ENCODE measurements at places on chromosomes 3 and 15.

DNA sequence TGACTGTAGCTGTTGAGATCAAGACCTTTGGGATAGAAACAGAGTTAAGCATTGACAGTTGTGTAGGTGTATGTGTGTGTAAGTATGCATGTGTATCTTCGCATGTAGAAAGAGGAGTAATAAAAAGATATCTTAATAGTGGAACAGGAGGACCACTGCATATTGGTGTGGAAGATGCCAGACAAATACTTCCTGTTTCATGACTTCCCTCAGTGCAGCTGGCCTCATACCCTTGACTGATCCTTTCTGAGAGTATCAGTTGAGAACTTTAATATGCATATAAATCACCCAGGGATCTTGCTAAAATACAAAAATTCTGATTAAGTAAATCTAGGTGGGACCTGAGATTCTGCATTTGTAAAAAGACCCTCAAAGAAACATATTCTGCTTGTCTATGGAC, 8.5 kb upstream of the ZBED2 start:
- DNase-seq, result no peak

DNA sequence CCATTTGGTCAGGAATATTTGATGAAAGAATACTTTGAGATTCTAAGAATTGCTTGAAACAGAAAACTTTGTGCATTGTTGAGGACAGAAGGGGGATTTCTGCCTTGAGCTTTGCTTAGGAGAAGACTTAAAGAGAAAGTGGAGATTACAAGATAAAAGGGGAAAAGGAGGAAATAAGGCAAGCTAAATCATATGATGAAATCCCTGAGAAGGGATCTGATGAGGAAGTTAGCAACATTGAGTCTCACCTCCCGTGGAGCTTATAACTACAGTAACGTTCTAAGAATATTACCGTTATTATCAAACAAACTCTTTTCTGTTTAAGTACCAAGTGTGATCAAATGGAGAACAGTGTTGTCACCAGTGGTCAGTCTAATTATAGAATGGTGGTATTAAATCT, 414.7 kb upstream of the NAALADL2 start:
- no peak for DNase-seq

DNA sequence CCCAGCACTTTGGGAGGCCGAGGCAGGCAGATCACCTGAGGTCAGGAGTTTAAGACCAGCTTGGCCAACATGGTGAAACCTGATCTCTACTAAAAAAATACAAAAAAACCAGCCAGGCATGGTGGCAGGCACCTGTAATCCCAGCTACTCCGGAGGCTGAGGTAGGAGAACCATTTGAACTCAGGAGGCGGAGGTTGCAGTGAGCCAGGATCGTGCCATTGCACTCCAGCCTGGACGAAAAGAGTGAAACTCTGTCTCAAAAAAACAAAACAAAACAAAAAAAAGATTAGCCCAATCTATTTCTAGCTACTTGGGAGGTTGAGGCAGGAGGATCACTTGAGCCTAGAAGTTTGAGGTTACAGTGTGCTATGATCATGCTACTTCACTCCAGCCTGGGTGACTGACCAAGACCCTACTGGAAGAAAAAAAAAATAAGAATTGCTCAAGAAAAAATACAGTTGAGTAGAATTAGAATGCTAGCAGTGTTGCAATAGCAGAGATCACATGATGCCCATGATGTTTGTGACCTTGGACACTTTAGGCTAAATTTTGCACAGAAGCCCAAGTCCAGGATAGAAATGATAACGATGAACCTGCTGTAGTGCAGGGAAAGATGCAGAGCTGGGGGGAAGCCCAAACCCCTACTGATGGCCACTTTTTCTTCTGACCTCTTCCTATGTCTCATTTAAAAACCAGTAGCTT, 162.2 kb downstream of the LPP start:
- DNase-seq, result no peak

DNA sequence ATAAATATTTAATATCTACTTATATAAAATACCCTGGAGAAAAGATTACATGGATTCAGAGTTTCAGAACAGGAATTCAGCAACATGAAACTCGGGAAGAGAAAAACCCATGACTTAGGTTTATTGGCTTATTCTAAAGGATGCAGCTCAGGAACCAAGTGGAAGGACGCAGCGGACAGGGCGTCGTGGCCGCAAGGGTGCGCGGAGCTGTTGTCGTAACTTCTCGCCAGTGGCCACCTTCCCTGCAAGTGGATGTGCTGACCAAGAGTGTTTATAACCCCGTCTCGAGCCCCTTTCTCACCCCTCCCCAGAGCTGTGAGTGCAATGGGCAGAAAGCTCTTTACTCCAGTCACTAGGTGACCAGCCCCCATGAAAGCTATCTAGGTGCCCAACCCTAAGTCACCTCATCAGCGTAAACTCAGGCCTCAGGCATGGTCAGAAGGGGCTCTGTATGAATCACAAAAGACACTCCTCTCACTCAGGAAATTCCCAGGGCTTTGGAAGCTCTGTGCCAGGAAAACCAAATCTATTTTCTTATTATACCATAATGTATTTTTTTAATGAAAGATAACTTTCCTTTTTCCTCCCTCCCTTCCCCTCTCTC, 77.3 kb downstream of the CHRNA7 start:
- no peak for DNase-seq

DNA sequence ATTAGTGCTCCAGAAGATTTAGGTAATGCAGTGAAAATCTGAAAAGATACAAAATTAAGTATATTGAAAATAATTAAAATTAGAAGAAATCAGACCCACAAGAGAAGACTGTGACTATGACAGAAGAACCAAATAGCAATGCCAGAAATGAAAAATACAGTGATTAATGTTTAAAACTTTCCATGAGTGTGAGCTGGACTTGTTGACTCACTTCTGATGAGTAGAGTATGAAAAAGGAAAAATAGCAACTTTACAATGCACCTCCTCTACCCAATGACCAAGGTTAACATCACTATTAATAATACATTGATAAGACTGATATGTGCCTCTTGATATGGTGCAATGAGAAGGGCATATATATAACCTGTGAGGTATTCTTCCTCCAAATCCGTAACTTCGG, 39.3 kb upstream of the SLC22A13 start:
- no peak for DNase-seq

DNA sequence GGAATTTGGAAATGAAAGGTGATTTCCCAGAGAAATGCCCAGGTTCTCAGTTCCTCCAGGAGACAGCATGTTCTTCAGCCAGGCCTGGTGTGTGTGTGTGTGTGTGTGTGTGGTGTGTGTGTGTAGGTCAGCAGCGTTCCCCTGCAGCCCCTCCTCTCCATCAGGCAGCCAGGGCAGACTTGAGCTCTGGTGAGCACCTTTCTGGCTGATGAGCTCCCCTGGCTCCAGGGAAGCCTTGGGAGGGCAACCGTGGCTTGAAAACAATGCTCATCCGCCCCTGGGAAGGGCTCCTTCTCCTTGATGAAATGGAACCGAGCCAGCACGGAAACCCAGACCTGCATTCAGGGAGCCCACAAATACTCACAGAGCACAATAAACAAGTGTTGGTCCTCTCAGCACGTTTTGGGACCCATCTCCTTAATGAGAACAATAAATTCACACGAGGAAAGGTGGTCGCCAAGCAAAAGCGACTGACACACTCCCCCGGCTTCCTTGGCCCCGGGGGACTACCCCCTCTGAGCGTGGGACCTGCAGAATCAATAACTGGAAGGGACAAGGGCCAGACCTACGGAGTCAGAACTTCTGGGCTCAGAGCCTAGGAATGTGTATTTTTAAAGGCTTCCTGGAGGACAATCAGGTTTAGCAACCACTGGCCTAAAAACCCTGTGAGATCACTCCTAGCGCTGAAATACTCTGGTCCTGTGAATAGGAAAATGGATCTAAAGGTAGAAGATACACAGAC, 38.6 kb upstream of the HES1 start:
- DNase-seq, result no peak

DNA sequence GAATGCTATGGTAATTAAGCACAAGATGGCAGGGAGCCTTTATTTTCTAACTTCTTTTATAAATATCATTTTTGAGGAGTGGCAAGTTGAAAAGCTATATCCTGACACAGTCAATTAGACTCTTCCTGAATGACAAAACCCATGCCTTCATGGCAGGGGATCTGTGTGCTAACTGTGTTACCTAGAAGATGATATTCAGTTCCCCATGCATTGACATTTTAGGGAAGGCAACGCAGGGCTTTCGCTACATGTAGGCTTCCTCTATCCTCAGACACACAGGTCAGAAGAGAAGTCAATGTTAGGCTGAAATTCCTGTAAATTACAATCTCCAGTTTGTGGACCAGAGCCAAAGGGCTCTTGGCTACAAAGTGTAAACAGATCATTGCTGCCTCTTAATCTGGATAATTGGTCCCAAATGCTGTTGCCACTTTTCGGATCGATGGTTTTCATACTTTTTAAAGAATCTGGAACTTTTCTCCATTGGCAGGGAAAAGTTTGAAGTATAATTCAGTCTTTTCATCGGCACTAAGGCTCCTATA, 22.6 kb upstream of the NR2F2 start:
- DNase-seq, result no peak

GRCh38 chr15:62802612-62803011, 239.9 kb upstream of the TPM1 start:
- no peak for DNase-seq

DNA sequence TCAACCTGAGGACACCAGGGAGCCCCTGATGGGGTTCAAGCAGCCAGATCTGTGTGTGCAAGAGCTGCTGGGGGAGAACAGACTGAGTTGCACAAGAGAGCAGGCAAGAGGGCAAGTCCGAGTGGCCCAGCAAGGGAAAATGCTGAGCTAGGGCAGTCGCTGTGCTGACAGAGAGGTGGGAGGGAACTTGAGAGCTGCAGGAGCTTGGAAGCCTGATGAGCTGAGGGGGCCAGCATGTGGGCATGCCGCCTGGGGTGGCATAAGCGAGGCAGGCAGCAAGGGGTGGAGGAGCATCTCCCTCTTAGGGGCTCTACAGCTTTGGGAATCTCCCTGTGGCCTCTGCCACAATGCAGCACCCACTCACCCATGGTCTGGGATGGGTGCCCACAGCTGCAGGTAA, 4.7 kb upstream of the CORO2B start:
- DNase-seq, result no peak

- DNase-seq, result peak; percentile 94
Observed at GRCh38 chr3:149575213-149575960, 82.4 kb downstream of the WWTR1 start.

DNA sequence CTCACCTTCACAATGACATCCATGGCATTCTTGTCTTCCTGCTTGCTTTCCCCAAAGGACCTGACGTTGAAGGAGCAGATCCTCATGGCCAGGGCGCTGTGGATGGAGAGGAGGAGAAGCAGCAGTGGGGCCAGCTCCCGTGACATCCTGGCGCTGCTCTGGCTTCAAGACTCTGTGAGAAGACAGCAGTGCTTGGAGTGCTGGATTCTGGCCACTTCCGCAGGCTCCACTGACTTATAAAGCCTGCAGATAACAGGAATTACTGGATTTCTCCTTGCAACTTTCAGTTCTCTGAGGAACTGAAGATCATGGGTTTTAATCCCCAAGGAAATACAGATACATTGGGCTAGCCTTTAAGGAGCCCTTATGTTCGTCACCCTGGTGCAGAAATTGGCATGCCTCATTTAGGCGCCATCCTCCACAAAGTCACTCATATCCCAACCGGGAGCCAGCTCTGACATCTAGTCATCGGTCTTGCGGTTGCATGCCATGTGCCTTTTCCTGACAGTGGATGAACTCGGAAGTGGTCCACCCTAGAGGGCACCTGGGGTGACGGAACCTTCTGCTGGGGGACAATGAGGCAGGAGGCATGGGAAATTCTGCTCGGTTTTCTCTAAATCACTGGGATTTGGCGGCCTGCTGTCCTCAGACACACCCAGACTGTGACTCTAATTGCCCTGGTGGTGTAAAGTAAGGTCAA, at the start of gene DNASE1L3:
Gene DNASE1L3, minus strand, starts transcription at position 212 of the 700 bp plus-strand sequence. Its CDS starts 66 bp downstream, at position 146.
- no peak for DNase-seq

DNA sequence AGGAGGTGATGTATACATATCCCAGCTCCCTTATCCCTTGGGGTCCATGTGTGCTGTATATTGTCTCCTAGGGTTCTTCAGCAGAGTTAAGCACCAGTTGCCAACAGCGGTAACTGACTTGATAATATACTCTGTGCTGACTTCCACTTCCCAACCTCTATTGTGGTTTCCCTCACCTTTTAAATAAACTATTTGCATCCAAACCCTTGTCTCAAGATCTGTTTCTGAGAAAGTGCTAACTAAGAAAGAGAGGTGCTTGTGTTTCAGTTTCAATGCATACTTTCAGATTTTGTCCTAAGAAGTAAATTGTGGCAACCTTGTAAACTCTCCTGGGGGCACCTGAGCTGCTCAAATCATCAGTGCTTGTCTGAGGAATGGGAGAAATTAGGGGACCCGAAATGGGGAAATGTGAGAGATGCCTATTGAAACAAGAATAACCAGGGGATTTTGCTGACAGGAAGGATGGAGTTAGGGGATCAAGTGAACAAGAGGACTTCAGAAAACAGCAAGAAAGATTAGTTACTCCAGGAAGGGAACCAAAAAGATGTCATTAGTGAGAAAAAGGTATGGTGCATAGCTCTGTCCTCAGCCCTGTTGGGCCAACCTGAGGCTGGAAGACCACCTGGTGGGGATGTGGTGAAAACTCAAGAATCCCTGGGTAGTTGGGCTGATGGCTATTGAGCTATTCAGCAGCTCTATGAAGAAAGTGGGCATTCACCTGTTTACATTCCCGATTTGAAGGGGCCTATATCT, 50.9 kb upstream of the MRPL3 start:
- DNase-seq, result no peak

DNA sequence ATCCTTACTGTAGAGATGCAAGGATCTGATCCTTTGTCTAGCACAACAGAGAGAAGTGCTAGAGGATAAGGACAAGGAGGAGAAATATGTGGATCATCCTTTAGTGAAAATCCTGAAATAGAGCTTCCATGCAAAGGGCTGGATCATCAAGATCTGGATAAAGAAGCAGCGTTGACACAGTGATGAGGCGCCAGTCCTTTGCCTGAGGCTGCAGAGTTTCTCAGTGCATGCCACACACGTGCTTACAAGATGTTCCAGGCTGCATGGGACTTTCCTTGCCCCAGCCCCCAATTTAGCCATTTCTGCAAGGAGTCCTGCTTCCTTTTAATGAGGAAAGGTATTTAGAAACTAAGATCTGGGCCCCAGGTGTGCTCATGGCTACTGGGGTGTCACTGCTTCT, 7.2 kb upstream of the ABTB1 start:
- DNase-seq, result no peak

Data from astrocyte of the spinal cord (primary cell).